ENCODE measurements at places on chromosomes 11 and 22.

DNA sequence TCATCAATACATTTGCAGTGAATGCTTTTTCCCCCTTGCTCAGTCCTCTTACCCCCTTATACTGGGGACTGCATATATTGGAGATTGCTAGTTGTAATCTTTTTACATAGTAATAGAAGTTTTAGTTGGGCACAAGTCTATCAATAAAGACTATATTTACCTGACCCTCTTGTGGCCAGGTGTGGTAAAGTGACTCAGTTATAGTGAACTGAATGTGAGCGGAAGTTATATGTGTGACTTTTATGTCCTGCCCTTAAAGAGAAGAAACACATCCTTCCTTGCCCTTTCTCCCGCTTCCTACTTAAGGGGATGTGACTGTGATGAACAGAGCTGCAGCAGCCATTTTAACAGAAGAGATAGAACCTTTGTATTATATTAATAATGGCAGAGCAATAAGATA lies 362.0 kb downstream of the METTL15 start:
- no peak for DNase-seq

GRCh38 chr22:43789452-43789851 lies 22.7 kb downstream of the EFCAB6 start:
- DNase-seq: no peak

DNA sequence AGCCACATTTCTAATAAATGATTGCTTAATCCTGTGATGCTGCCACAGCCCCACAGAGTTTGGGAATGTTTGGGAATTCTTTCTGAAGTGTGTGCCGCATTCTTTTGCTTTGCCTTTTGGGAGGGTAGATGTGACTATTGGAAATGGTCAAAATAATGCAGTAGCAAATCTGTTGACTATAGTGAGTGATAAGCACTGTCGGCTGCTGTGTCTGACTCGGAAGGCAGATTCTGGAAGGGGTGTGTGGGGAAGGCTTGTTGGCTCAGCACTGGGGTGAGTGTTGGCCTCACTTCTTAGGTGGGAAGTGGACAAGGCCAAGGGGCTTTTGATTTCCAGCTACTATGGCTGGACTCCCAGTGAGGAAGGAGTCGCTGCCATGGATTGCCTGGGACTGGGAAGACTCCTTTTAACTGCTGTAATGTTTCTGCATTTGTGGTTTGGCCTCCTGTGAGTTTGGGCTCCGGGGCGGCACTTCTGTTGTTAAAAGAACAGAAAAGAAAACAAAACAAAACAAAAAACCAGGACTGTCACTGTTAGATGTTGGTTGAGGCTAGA lies 20.1 kb downstream of the ZBTB16 start:
- no peak for DNase-seq

DNA sequence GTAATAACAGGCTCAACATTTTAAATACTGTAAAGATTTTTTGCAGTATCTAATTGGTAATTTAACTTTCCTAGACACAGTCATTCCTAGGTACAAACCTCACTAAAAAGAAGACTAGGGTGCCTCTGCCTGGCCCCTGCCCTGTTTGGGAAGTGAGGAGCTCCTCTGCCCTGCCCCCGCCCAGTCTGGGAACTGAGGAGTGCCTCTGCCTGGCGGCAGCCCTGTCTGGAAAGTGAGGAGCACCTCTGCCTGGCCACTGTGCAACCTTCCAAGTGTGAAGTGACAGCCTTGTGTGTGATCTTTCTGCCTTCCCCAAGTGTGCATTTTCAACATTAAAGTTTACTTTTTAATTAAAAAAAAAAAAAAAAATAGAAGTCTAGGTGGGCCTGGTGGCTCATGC lies 4.2 kb downstream of the CHORDC1 start:
- DNase-seq: no peak

DNA sequence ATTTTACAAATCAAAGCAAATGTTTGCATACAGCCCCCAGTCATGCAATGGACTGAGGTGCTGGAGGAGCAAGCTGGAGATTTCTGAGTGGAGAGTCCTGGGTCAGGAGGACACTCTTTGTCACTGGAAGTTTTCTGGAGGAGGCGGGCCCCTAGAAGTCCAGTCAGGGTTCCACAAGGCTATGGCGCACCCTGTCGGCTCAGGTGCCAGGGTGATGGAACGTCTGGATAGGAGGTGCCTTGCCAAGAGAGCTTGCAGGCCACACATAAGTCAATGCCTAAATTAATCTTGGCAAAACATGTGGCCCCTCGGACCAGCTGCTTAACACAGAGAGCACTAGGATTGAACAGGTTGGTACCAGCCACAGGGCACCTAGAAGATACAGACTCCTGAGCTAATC lies 174.7 kb upstream of the CADM1 start:
- DNase-seq: no peak

DNA sequence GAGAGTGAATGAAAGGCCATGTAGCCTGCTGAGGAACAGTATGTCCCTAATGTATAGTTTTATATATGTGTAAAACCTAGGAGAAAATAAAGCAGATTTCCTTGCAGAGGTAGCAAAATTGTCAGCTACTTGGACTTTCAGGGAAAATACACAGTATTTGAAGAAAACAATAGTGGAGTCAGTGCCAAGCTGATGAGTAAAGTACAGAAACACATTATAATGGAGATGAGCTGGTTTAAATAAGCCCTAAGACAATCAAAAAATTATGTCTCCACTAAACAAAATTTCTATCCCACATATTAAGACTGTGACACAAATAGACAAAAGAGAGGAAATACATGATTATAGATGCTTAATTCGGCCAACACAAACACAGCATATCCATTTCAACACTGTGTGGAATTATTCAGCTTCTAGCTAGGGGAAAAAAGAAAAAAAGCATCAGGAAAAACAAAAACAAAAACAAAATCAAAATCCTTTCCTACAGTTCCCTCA lies 75.9 kb downstream of the MAML2 start:
- DNase-seq: no peak

- no peak for DNase-seq
Measured at GRCh38 chr22:40368016-40368415, 2.4 kb upstream of the SGSM3 start.

- DNase-seq: no peak
Measured at GRCh38 chr11:62546929-62547625, 471 bp upstream of the AHNAK start.

DNA sequence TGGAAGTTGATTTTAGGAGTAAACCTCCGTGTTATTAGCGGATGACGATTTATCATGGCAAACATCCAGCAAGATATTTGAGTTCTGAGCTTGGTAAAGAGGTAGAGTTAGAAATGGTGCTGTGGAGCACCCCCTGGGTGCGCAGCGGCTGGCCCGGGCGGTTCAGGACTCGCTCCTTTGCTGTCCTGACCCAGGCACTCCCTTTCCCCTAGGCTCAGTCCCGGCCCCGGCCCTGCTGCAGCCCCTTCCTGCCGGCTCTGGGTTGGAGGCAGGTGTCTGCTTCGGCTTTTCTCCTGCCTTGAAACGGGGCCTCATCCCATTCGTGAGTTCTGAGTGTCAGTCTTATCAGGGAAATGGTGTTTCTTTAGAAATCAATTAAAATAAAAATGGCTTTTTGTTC lies 33.4 kb downstream of the AP2A2 start:
- DNase-seq: no peak

DNA sequence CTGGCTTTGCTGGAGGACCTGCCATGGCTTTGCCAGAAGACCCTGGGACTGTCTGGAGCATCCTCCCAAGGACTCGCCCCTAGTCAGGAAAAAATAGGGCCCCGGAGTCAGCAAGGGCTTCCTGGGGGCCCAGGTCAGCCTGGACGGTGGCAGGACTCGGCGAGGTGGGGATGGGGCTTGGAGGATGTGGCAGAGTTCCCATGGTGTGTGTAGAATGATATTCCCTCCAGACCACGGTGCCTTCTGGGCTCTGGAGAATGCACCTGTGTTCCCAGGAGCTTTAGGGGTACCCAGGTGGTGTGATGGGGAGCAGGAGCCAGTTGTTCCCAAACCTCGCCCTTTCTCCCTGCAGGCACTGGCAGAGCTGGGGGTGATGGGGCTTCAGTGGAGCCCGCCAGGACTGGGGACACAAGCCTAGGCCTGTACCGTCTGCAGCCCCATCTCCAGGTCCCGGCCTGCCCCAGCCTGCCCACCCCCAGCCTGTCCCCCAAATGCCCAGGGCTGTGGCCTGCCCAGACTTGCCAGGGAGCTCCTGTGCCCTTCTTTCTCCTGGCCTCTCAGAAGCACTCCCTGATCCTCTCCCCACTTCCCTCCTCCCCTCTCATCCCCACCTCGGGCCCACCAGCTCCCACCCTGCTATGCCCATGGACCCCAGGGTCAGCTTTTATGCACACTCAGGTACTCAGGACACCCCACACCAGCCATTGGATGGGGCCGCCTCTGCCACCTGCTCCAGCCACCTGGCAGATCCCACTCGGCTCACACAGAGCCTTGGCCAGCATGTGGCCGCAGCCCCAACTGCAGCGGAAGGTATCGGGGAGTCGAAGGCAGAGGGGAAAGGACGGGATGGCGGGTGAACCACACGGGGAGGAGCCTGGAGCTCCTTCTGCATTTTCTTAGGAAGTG lies 82.1 kb downstream of the CDKN1C start:
- no peak for DNase-seq

DNA sequence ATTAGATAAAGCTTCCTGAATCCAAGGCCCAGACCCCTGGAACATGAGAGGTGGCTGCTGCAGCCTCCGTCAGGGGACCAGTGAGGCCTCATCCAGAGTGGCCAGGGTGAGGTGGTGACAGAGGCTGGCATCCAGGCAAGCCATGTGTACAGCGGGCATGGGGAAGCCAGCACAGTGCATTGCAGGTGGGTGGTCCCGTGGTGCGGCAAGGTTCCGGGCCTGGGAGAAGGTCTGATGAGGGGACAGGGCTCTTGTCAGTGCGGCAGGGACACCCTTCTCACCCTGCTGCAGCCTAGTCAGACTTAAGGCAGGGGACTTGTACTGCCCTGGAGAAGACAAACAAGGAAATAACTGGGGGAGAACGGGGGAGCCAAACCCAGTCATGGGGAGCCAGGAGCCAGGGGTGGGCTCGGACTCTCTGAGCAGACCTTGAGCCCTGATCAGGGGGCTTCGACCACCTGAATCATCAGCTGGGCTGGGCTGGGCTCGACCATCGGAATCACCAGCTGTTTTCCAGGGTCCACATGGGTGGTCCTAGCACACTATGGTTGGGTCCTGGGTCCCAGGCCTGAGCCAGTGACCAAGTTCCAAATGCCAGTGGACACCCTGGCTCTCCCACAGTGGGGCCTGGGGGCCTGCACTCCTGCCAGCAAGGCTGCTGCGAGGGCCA lies 5.1 kb downstream of the TTC38 start:
- no peak for DNase-seq

DNA sequence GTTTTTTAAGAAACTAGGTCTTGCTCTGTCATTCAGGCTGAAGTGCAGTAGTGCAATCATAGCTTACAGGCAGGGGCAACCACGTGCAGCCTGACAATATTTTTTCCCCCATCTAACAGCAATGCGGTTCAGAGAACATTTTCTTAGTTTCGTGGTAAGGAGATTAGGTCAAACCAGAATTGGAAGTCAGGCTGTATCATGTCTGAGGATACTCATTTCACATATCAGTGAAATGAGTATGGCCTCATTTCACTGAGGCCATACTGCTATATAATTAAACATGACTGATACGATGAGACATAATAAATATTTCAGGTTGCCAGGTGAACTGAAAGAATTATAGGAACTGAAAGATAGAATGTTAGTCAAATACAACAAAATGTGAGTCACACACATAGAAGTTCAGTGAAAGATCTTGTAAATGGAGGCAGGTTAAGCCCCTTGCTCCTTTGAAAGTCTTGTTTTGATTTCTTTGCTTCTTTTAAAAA lies 32.5 kb upstream of the IZUMO1R start:
- DNase-seq: no peak

DNA sequence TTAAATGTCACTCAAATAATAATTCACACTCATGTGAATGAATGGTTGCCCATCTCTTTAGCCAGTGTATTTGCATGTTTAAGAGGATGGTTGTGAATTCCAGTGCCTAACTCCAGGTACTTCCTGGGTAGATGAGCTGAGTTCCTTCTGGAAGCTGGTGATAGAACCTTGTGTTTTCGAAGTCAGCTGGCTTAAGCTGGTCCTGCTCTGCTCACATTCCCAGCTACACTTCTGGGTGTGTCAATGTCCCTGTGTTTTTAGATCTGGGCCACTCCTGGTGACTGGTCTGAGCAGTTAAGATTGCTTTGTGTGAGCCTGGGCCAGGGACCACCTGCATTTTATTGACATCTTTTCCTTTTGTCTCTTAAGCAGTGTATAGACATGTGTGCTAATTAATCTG lies 10.6 kb downstream of the TEAD1 start:
- no peak for DNase-seq

- no peak for DNase-seq
Measured at GRCh38 chr22:36528341-36528740, 625 bp downstream of the EIF3D start.

- DNase-seq: no peak
Measured at GRCh38 chr11:65121447-65121864, 478 bp downstream of the FAU start.

- DNase-seq: no peak
Measured at GRCh38 chr11:124736736-124737135, 3.0 kb upstream of the NRGN start.

- no peak for DNase-seq
Measured at GRCh38 chr22:45608763-45609180, 62.9 kb upstream of the ATXN10 start.

DNA sequence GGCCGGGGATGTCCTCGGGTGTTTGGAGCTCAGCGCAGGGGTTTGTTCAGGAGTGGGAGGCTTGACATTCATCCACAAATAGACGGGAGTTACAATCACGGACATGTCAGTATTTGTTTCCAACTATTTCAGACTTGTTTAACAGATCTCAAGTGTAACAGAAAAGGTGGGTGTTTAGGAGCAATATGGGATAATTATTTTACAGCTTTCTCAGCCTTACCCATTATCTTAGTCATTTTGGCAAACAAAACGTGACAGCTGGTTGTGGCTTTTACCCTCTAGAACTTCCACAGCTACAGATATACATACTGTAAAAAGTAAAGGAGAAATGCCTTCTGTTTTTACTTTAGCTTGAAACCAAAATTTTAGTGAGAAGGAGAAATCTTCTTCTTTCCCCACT lies 178.7 kb upstream of the TMEM45B start:
- no peak for DNase-seq

DNA sequence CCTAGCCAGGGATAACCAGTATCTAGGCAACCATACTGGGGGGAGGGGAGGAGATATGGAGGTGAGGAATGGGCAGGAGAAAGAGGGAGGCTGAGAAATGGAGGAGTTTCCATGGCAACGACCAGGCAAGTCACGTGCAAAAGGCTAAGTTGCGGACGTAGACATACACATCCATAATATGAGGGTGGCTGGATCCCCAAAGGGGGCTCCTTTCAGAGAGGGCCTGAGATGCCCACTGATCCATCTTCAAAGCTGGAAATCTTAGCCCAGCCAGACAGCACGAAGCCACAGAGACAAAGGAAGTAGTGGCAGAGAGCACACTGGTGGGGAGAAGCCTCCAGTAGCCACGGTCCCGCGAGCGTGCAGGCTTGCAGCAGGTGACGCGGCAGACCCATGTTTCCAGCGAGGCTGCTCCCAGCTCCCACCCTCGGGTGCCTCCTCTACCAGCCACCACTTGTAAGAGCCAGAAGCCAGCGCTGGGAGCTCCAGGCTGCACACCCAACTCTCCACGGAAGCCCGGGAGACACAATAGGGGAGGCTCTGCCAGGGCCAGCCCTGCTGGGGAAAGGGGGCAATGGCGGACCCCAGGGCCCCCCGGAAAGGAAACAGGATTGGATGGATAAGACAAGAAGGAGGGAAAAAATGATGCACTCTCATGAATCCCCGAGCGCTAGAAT lies 938 bp downstream of the FXYD6 start:
- no peak for DNase-seq
